ENCODE measurements at places on chromosomes 16 and 17.

DNA sequence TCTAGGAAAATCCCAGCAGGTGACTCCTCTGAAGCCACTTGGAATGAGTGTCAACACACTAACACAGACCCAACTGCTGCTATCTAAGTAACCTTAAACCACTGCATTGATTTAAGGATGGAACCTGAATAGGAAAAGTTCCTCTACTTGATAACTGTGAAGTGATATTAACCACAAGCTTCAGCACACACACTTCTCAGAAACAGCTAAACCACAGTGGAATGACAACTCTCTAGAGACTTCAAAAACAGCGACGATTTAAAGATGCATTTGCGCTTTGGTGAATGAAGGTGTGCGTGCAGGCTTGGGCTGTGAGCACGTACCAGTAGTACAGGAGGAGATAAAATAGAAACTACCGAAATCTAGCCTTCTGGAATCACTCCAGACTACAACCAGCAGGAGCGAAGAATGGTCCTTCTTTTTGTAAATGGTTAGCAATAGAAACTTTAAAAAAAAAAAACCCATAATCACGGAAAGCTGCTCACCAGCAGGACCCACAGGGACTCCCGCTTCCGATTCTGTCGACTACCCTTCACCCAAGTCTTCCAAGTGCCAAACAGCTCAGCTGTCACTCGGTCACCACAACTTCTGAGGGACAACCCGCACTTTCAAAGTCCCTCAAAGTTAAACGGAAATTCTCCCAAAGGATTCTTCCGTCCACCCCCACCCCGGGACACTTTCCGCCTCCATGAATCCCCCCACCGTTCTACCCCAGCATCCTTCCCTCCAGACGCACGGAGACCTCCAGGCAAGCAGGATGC lies 137.7 kb upstream of the CORO6 start:
- DNase-seq, result peak; percentile 55

GRCh38 chr17:16286947-16287562 lies 66.2 kb downstream of the CENPV start:
- DNase-seq, result no peak

- peak; percentile 32 for DNase-seq
Observed at GRCh38 chr17:2724784-2725164, 13.2 kb upstream of the CLUH start.

- DNase-seq, result peak; percentile 62
Observed at GRCh38 chr16:26987597-26988010, 79.1 kb upstream of the C16orf82 start.

DNA sequence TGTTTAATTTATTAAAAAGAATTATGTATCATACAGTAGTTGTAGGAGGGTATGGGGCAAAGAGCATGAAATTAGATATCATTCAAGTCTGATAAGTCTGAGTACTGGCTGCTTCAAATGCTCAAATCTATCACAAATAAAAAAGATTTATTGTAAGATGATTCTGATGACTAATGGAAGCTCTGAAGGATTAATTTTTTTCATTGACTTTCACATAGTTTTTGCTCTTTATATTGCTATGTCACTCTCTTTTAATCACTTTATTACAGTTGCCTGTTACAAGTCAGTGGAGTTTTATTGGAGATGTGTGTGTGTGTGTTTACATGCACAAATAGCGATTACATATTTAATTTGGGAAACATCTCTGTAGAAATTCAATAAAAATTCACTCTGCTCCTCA lies 15.0 kb downstream of the MAP2K4 start:
- no peak for DNase-seq

DNA sequence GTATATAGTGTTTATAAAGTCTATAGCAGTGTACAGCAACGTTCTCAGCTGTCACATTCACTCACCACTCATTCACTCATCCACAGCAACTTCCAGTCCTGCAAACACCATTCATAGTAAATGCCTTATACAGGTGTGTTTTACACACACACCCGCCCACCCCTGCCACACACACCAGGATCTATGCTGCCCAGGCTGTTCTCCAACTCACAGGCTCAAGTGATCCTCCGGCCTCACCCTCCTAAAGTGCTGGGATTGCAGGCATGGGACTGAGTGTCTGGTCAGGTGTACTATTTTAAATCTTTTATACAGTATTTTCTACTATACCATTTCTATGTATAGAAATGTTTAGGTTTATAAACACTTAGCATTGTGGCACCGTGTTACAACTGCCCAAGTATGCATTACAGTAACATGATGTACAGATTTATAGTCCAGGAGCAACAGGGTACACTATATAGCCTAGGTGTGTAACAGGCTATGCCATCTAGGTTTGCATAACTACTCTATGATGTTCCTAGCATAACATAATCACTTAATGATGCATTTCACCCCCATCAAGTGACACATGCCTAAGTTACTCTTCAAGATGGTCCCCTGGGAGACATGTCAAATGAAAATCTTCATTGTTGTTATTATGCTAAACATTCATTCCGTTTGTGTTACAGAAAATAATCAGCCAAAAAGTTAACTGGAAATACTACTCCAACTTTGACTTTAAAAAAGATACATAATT lies 42.5 kb downstream of the CREBBP start:
- DNase-seq, result peak; percentile 30

DNA sequence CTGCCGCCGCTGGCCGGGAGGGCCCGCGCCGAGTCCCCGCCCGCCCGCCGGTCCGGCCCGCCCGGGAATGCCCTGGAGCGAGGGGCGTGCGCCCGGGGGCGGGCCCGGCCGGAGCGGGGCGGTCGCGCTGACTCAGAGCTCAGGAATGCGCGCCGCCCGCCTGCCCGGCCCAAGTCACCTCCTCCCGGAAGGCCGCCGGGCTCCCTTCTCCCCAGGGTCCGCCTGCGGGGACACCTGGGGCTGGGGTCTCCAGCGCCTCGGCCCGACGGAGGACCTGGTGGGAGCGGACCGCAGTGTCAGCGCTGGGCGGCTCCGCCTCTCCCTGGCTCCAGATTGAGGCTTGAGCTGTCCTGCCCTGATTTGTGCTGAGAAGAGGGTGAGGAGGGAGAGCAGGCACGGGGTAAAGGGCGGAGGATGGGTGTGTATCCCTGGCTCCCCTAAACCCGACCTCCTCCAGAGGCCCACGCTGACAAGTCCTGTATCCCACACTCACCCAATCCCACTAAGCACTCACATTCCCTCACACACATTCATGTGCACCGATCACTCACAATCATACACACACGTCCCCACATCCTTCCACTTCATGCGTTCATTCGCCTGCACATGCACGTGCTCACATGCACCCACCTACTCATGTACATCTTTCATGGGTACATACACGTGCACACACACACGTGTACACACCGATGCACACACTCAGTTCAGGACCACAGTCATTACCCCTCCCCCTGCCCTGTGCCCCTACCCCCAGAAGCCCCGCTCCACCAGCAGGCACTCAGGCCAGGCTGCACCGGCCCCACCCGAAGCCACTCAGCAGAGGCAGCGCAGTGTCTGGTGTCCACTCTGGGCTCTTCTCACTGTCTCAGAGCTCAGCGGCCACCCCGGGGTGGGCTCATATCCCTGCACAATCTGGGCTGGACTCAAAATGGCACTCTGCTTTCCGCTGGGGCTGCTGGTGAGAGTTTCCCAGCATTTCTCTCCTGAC lies at the start of gene RHBDF1:
Gene RHBDF1 (minus strand): TSS at position 71 of the 988 bp plus-strand sequence. CDS start 7,616 bp downstream, outside the sequence.
- DNase-seq, result peak; percentile 61

DNA sequence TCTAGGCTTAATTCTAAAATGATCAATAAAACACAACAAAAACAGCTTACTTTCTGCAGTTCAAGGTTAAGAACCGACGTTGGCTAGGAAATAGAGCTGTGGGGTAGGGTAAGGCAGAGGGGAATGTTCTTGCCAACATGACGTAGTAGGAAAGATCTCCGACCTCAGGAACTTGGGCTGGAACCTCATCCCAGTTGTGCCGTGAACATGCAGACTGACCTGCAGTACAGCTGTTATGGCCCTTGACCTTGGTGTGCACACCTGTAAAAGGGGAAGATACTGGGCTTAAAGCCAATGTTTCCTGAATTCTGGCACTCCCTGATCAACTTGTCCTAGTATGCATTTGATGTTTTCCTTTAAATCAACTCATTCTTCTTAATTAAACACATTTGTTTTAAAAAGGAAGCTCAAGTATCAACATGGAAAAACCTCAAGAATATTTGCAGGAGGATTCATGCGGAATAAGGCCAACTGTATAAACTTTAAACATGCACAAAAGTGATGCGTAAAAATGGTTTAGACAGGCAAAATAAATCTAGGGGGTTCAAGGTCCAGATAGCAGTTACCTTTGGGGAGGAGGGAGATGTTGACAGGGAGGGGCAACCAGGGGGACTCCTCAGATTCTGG lies 14.2 kb upstream of the SLC6A2 start:
- DNase-seq, result peak; percentile 27

- no peak for DNase-seq
Observed at GRCh38 chr17:70772761-70773160, 603.4 kb downstream of the KCNJ2 start.

- no peak for DNase-seq
Observed at GRCh38 chr17:9177212-9177611, 155.9 kb downstream of the NTN1 start.

DNA sequence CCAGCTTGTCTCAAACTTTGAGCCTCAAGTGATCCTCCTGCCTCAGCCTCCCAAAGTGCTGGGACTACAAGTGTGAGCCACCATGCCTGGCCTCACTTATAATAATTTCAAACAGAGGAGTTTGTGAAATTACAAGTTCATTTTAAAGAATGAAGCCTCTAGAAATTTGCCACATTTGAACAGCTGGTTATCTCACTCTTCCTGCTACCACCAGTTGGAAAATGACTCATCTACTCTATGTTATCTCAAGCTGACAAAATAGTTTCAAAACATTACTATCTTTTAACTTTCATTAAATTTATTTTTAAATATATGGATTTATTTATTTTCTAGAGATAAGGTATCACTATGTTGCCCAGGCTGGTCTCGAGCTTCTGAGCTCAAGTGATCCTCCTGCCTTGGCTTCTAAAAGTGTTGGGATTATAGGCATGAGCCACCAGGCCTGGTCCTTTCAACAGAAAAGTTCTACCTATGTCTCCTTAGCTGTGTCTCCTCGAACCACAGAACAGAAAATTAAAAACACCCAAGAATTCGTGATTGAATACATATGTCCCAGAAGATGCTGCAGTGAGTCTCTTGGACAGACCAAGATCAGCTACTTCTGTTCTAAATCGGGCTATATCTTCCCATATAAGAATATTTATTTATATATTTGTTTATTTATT lies 47.6 kb downstream of the MYH13 start:
- DNase-seq, result no peak

DNA sequence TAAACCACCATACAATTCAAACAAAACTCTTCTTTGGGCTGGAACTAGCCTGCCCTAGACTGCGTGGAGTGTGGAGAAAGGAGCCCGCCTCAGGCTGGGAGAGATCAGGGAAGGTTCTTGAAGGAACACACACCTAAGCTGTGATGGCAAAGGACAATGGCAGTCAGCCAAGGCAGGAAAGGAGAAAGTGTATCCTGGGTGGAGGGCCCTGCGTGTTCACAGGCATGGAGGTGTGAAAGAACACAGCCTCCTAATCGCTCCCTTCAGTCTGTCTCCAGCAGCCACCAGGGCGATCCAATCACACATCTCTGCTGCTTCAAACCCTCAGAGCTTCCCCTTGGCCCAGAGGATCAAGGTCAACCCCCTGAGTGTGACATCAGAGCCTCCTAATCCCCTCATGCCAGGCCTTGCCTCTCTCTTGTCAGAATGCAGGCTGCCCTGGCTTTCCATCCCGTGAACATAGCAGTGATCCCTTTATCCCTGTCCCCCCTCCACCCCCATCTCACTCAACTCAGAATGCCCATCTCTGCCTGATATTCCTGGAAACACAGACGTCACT lies 173.0 kb downstream of the KATNIP start:
- DNase-seq, result no peak

- no peak for DNase-seq
Observed at GRCh38 chr16:15033309-15033707, 22.6 kb downstream of the NTAN1 start.

DNA sequence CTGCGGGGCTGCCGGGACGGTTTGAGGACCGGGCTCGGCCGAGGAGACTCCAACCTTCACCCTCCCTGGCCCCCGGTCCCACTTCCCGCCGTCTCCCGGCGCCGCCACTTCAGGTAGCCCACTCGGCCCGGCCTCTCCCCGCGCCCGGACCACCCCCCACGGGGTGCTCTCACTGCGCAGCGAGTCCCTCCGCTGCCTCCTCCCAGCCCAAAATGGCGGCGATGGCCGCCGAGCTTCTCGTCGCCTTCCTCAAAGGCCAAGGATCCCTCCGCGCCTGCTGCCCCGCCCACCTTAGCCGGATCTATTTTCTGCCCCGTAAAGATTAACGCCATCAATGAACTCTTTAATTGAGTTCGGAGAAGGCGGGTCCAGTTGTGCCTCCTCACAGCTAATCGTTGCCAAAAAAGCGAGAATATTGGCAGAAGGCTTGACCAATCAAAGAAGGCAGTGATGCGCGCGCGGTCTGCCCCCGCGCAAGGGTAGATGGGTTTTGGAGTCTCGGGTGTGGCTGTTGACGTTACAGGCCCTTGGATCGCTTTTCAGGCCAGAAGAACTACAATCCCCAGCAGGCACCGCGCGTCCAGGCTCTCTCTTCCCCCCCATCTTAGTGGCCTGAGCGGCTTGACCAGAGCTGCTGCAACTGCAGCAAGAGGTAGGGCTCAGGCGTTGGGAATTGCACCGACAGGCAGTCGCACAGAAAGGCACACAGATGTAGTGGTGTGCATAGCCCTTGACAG lies at the start of gene HEXIM2:
Gene HEXIM2 (plus strand): TSS at position 588 of the 737 bp plus-strand sequence. CDS start 919 bp downstream, outside the sequence.
- peak; percentile 100 for DNase-seq

DNA sequence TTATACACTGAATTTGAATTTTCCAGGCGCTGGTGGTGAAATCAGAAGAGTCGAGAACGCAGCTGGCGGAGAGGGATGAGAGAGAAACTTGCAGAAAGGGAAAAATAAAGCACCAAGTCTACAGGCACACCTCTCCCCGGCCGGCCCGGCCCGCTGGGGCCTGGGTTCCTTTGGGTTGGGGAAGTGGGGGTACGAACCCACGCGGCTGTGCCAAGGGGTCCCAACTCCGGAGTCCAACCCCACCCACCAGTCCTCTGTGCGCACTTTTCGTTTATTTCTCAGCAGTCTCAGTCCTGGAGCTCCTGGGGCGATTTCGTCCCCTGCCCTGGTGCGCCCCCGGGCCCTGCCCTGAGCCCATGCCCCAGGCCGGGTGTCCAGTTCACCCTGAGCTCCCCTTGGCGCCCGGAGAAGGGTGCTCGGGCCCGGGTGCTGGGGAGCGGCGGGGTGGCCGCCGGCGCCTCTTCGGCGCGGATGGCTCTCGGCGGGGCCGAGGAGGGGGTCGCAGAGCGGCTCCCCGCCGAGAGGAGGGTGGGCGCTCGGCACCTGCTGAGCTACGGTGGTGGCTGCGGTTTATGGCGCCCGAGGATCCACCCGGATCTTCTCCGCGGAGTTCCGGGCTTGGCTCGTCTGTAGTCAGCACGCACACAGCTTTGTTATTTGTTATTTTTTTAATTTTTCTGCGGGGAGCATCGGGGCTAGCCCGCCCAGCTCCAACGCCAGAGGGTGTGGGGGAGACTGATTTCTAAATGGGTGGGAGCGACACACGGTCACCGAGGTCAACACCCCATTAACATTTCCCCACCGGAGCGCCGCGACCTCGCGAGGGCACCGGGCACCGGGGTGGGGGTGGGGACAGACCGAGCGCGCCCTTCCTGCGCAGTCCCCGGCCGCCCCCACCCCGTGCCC lies 15.7 kb upstream of the CBX8 start:
- no peak for DNase-seq

- no peak for DNase-seq
Observed at GRCh38 chr17:29588562-29589411, 661 bp downstream of the GIT1 start.
